Activated naive CD8-positive, alpha-beta T cell treated with anti-CD3 and anti-CD28 coated beads, Interleukin-2, amount 10 ng/mL, durations not matched to agents 7 days and 5 days (primary cell): ENCODE measurements at places on chromosomes 2 and 18. TPM values are rescaled to one million over a fixed set of nuclear protein-coding genes. Genes with fewer than 3 reads are reported as not detected.
A peak's percentile ranks its signal among the peaks of the same experiment; 100 is the strongest.

The ZNF892 gene
- total RNA-seq, result 4.8 TPM

- H3K4me3 ChIP-seq, result no peak overlapping the region
- peaks cover 3% of the 10 kb centered on the region for H3K4me1 ChIP-seq
- H3K27ac ChIP-seq, result no peak overlapping the region
- no peak for DNase-seq
Observed at GRCh38 chr2:160584972-160585494, 91.4 kb upstream of the RBMS1 start.

DNA sequence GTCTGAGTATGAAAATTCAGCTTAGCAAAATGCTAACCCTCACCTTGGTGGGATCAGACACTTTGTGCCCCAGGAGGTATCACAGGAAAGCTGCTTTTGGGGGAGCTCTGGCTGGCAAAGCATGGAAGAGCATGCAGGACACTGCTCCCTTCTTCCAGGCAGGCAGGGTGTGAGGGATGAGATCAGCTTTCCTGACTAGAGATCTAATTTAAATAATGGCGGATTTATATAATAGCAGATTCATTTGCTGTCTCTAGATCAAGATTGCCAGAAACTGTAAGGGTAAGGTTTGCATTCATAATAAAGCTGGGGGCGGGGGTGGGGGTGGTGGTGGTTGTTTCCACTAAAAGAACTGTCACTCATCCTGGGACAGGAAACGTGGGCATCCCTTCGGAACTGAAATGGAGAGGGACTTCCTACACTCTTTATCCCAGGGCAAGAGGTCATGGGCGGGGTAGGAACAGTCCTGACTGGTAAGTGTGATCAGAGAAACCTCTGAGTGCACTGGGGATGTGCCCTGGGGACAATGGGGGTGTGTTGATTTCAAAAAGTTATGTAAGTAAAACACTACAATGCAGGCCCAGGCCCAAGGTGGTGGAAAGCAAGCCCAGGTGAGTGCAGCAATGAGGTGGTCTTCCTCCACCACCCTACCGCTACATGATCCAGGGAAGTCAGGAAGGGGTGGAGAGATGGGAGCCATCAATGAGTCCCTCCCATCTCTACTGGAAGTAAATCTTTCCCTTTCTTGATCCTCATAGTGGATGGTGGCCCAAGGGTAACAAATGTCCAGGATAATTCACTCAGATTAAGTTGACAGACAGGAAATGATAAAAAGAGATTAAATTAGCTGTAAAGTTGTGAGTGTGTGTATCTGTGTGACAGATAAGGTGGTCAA lies 171.4 kb upstream of the SERPINE2 start:
- H3K27me3 ChIP-seq, result peaks cover 13% of the 10 kb centered on the region
- H3K4me1 ChIP-seq, result no peaks in the 10 kb centered on the region
- H3K36me3 ChIP-seq, result no peaks in the 10 kb centered on the region
- no peak overlapping the region for H3K4me3 ChIP-seq
- no peak overlapping the region for H3K27ac ChIP-seq

DNA sequence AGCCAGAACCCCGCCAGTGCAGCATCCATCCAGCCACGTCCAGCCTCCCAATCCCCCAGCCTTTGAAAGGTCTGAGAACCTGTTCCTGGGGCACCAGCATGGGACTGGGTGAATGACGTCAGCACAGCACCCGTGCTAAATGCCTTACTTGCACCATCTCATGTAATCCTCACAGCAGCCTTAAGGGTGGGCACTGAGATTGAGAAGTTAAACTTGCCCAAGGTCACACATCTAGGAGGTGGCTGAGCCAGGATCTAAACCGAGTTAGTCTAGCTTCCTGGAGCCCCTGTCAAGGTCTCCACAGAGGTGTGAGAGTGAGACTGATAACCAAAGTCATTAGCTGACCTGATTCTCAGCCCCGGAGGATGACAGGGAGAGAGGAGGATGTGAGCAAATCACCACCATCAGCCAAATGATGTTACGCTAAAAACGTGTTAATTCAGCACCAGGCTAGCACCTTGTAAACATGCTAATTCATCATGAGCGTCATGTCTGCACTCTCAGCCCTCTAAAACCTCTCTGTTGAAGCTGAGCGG lies 4.6 kb downstream of the CD8A start:
- H3K27ac ChIP-seq, result peak overlapping the region; percentile 99
- peaks cover 51% of the 10 kb centered on the region for H3K36me3 ChIP-seq
- H3K4me3 ChIP-seq, result peak overlapping the region; percentile 93
- H3K4me1 ChIP-seq, result peaks cover 57% of the 10 kb centered on the region
- peak; percentile 74 for DNase-seq
